ENCODE measurements at places on chromosomes 16 and 17.

GRCh38 chr16:68290450-68290849 is 20.3 kb downstream of the SLC7A6OS start:
- peaks cover 85% of the 10 kb centered on the region for H3K36me3 ChIP-seq
- DNase-seq, result no peak
- no peak overlapping the region for H3K27ac ChIP-seq
- no peak overlapping the region for H3K4me3 ChIP-seq

GRCh38 chr17:28746611-28747050 is 2.8 kb downstream of the TRAF4 start:
- DNase-seq, result peak; percentile 72
- peak overlapping the region; percentile 99 for H3K4me3 ChIP-seq
- H3K4me1 ChIP-seq, result peaks cover 12% of the 10 kb centered on the region
- H3K27me3 ChIP-seq, result no peaks in the 10 kb centered on the region

DNA sequence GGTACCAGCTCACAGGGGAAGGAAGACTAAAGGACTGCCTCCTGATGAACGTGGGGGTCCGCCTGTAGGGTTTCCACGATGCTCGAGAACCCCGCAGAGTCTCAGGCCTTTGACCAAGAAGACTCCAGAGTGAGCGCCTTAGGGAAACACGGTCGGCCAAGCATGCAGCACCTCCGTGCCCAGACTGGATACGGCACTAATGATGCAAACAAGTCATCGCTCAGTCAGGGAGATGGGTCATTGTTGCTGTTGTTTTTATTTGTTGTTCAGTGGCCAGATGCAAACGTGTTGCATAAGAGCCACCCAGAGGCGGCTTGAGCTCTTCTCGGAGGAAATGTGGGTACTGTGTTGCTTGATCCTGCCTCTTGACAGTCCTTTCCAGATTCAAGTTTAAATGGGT is 19.3 kb upstream of the RBFOX3 start:
- H3K4me3 ChIP-seq, result no peak overlapping the region
- no peaks in the 10 kb centered on the region for H3K27me3 ChIP-seq
- H3K36me3 ChIP-seq, result no peaks in the 10 kb centered on the region

- H3K36me3 ChIP-seq, result no peaks in the 10 kb centered on the region
- peaks cover 11% of the 10 kb centered on the region for H3K27me3 ChIP-seq
- H3K27ac ChIP-seq, result no peak overlapping the region
- H3K4me3 ChIP-seq, result no peak overlapping the region
- H3K4me1 ChIP-seq, result peaks cover 10% of the 10 kb centered on the region
- DNase-seq, result peak; percentile 2
Measured at GRCh38 chr16:22938647-22939046, 124.7 kb downstream of the HS3ST2 start.

- DNase-seq, result peak; percentile 78
- no peak overlapping the region for H3K27ac ChIP-seq
- H3K4me1 ChIP-seq, result no peaks in the 10 kb centered on the region
- H3K36me3 ChIP-seq, result peaks cover 11% of the 10 kb centered on the region
- peak overlapping the region; percentile 88 for H3K4me3 ChIP-seq
Measured at GRCh38 chr16:84648595-84649510, 542 bp downstream of the KLHL36 start.

- DNase-seq, result no peak
- H3K27me3 ChIP-seq, result no peaks in the 10 kb centered on the region
- H3K36me3 ChIP-seq, result no peaks in the 10 kb centered on the region
- no peak overlapping the region for H3K4me3 ChIP-seq
- H3K27ac ChIP-seq, result no peak overlapping the region
Measured at GRCh38 chr17:71427801-71428200, 693.0 kb upstream of the SOX9 start.
